ENCODE measurements at places on chromosomes 6 and 20.

DNA sequence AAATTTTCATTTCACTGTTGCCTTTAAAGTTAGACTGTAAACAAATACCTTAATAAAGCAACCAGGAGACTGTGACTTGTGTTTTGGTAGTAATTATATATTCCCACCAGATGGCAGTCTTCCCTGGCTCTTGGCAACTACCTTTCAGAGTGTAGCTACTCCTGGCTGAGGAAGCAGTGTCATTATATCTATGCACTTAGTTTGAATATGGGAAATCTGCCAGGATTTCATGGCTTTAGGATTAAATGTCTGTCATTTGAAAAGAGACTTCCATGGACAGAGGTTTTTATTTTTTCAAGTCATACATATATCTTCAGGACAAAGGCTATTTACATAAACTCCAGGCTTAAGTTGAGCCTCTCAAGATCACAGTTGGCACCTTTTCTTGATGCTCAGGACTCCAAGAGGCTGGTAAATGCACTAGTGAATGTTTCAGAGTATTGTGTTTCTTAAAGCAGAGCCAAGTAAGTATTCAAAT lies 160.1 kb downstream of the C6orf58 start:
- DNase-seq: no peak

DNA sequence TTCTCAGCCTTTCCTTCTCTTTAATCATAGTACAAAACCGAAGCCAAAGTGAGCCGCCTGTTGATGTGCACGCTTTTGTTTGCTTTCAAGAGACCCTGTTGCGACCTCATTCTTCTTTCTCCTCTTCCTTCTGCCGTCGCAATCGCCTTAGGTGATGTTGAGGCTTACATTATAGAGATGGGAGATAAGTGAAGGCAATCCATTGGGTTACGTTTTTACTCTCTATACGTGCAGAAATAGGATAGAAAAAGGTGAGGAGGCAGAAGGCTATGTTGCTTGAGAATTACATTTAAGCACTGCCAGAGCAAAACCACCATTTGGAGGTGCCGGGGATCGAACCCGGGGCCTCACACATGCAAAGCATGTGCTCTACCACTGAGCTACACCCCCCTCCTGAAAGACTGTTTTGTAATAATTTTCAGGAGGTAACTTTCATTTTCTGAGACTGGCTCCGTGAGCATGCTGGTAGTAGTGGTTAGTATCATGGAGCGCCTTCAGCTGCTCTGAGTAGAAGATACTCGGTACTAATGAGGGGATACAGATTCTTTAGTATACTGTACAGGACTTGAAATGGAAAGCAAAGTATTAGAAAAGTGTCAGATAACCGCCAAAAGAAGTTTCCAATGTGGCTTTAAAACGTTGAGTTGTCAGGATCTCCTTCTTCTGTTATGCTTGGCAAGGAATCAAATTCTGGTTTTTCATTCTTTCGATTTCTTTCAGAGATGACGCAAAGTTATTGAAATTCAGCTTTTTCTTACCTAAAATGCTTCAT lies 165.6 kb downstream of the TRIM27 start:
- DNase-seq: no peak

DNA sequence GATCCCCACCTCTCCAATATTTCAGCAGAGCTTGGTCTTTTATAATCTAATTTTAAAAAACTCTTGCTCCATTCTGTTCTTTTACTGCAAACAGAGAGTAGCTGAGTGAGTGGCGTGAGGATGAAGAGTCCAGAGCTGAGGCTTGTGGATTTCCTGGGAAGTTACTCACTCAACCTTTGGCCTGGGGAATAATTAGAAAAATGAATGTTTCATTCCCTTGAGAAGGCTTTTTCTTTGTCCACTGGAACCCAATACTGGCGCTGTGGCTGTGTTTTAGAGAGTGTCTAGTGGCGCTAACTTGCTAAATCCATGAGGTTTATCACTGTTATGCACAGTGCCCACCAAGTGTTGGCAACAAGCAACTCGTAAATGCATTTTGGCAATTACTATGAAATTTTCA lies 251.5 kb downstream of the HIVEP2 start:
- no peak for DNase-seq

- DNase-seq: no peak
Measured at GRCh38 chr6:168272415-168273325, 46.9 kb downstream of the DACT2 start.

DNA sequence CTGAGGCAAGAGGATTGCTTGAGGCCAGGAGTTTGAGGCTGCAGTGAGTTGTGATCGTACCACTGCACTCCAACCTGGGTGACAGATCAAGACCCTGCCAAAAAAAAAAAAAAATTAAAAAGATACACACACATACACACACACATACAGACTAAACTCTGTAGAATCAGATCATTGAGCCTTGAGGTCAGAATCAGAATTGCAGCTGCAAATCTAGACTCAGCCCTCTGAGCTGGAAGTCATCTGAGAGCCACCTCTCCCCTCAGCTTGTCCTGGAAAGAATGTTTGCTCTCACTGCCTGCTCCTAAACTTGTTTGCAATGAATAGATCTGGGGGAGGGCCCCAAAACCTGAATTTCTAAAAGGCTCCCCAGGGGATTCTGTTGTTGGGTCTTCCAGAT lies 41.4 kb upstream of the ANGPT4 start:
- DNase-seq: no peak

Measured in stimulated activated CD4-positive, alpha-beta T cell treated with anti-CD3 and anti-CD28 coated beads, Interleukin-15, amount 100 ng/mL, for 1 hour (primary cell).